ENCODE measurements at places on chromosomes 7 and 10.

DNA sequence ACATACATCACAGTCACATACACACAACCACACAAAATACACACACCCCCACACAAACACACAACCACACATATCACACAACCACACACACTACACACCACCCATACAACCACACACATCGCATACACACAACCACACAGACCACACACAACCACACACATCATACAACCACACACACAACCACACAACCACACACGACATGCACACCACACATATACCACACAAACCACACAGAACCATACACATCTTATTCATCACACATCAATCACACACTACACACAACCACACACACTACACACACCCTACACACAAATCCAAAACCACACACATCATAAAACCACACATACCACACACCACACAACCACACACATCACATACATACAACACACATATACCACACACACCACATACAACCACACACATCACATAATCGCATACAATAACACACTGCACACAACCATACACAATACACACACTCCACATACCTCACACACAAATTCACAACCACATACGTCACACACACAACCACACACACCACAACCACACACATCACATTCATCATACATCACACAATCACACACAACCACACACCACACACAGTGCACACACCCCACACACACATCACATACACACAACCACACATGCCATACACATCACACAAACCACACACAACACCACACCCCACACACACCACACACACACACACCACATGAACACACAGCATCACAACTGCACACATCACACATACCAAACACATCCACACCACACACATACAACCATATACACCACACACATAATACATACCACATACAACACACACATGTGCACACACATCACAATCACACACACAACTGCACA lies 30.4 kb downstream of the GPRIN2 start:
- DNase-seq, result no peak

DNA sequence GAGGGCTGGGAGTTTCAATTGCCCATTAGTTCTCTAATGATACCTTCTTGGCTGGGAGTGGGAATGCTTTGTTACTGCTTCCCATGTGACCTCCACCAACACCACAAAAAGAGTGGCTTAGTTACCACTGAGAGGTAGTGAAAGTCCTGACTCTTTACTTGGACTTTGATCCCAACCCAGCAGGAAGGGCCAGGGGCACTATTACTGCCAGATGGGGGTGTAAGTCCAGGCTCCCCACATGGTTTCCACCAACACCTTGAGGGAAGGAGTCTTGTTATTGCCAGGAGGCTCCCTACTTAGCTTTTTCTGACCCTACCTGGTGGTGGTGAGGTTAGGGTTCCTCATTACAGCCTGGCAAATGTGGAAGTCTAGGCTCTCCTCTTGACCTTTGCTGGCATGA lies 11.4 kb downstream of the GGCT start:
- DNase-seq, result no peak

DNA sequence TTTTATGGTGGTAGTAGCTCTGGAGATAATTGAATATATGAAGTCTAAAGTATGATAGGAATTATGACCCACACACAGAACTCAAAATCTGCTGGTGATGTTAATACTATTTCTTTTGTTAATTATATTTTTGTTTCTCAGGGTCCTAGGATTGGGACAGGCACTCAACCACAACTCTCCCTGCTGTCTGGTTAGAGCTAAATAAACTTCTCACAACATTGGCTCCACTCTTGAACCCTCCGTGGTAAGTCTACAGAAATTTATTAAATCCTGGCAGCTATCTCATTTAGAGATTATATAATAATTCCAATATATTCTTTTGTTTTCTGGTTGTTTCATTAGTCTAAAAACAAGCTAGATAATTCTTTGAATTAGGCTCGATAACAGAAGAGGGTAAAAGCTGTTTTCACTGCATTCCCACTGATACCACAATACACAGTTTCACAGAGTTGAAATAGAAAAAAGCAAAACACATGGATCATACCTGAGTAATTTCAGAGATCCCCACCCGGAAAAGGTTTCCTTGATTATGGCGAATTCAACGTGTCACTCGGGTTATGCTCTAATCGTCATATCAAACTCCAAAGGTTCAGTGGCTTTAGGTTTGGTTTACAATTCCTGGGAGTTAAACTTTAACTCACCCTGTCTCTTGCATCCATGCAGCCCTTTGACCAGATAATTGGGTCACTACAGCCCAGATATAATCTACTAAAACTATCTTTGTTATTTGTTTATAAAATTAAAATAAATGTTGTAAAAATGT lies at the start of gene A1CF:
Gene A1CF, minus strand, starts transcription at position 531 of the 763 bp plus-strand sequence. CDS start 25,687 bp downstream, outside the sequence.
- no peak for DNase-seq

GRCh38 chr7:94871132-94871531 lies 36.3 kb upstream of the PPP1R9A start:
- DNase-seq, result no peak

GRCh38 chr7:87318741-87319140 lies 26.7 kb upstream of the CROT start:
- no peak for DNase-seq

DNA sequence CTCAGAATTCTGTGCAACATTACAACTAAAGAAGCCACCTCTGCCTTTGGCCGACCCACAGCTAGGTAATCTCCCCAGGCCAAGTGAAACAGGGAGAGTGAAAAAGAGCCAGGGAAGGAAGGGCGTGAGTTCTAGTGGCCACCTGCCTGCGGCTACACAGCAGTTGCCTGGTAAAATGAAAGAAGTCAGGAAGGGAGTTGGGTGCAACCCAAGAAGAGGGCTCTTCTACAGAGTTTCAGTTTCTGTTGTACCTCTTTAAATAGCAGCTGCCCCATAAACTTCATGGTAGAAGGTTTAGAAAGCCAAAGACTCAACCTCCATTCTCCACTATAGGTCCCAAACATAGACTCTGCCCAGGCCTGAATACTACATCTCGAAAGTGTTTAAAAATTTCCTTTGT lies 76.2 kb upstream of the TMEM168 start:
- no peak for DNase-seq

DNA sequence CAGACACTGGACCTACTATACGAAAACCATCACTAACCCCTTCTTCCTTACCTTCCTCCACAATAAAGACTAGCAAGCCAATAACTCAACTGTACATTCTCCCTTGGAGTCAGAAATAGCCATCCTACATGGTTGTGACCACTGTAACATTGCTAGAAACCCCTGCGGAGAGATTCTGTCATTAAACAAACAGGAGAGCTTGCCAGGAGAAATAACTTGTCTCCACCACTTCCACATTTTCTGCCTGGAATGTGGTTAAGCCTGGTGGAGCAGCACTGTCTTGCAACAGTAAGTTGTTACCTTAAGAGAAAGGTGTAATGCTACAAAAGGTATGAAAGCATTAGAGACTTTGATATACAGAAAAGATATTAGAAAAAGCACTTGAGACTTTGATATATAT lies 45.8 kb downstream of the THSD7A start:
- peak; percentile 86 for DNase-seq

DNA sequence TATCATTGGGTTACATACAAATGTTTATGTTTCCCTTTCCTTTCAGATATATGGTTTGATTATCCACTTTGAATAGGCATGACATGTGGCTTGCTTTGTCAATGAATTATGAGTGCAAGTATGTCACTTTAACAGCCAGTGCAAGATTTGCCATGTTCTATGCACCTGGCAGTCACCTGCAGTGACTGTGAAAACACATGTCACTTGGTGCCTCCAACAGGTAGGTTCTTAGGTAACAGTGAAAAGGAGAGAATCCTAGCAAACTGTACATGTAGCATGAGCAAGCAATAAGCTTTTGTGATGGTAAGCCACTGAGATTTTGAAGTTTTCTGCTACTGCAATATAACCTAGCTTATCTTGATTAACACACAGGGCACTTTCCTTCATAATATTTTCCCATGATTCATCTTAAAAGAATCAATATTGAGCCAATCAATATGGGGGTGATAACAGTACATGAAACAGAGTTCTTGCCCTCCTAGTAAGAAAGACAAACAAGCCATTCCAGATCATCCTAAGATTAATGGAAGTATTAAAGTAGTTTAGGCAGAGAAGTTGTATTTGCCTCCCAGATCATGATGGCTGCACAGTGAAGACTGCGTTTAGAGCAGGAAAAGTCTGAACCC lies 7.9 kb upstream of the RALA start:
- DNase-seq, result no peak

- DNase-seq, result peak; percentile 76
Measured at GRCh38 chr10:30493609-30494530, 59.9 kb downstream of the MAP3K8 start.

GRCh38 chr7:110839866-110840265 lies 251.1 kb upstream of the LRRN3 start:
- peak; percentile 52 for DNase-seq

- DNase-seq, result no peak
Measured at GRCh38 chr7:114422507-114423501, 8.2 kb downstream of the FOXP2 start.

DNA sequence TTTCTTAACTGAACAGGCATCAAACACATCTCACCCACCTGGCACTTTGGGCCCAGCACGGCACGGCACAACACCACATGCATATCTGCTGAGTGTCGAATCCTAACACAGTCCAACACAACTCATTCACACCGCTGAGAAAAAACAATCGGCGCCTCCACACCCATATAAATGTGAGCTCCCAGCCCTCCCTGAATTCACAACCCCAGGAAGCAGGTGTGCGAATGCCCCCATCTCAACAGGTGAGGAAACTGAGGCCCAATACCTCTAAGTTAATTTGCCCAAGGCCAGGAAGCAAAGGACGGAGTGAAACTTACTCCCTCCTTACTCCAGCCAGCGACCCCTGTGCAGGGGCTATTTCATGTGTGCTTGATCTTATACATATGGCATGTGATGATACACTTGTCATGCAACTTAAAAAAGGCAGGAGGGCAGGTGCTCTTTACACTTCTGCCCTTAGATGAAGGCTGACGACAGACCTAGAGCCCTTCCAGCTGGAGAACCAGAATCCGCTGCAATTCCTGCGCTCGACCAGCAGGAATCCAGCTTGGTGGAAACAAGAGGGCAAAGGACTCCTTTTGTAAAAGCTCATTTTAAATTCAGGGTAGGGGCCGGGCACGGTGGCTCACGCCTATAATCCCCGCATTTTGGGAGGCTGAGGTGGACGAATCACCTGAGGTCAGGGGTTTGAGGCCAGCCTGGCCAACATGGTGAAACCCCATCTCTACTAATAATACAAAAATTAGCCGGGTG lies 116.0 kb downstream of the LARP4B start:
- no peak for DNase-seq

DNA sequence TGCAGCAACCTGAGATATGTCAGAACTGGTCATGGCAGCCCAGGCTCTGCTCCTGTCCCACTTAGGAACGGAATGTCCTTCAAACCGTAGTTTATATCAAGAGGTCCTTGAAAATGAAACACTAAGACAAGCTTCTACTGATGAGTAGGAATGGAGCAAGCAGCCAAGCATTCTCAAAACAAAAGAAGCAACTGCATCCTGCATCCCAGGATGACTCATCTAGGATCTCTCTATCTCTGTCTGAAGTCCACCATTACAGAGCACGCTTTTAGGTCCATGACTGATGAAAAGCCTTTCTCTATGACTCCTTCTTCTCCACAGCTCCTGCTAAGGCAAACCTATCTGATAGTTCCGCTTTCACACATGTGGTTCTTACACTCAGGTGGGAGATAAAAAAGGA lies 16.3 kb downstream of the MBL2 start:
- no peak for DNase-seq

- DNase-seq, result peak; percentile 67
Measured at GRCh38 chr7:82740246-82740848, 296.8 kb upstream of the CACNA2D1 start.

DNA sequence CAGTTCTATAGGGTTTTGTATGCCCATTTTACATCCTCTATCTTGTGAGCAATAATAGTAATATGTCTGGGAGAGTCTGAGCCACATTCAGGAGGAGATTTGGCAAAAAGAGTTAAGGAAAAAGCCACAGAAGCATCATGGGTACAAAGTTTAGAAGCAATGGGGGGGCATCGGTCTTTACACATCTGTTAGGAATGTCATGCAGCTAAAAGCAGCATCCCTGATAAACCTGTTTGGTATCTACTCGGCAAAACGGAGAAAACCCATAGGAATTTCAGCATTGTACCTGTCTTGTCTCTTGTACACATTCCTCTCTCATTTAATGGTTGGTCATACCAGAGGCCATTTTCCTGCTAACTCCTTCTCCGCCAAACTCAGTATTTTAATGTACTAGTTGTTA lies 12.5 kb upstream of the HERPUD2 start:
- peak; percentile 56 for DNase-seq

GRCh38 chr10:35398355-35398754 lies 62.0 kb downstream of the CCNY start:
- no peak for DNase-seq

GRCh38 chr10:121681997-121682687 lies 83.9 kb upstream of the FGFR2 start:
- no peak for DNase-seq

DNA sequence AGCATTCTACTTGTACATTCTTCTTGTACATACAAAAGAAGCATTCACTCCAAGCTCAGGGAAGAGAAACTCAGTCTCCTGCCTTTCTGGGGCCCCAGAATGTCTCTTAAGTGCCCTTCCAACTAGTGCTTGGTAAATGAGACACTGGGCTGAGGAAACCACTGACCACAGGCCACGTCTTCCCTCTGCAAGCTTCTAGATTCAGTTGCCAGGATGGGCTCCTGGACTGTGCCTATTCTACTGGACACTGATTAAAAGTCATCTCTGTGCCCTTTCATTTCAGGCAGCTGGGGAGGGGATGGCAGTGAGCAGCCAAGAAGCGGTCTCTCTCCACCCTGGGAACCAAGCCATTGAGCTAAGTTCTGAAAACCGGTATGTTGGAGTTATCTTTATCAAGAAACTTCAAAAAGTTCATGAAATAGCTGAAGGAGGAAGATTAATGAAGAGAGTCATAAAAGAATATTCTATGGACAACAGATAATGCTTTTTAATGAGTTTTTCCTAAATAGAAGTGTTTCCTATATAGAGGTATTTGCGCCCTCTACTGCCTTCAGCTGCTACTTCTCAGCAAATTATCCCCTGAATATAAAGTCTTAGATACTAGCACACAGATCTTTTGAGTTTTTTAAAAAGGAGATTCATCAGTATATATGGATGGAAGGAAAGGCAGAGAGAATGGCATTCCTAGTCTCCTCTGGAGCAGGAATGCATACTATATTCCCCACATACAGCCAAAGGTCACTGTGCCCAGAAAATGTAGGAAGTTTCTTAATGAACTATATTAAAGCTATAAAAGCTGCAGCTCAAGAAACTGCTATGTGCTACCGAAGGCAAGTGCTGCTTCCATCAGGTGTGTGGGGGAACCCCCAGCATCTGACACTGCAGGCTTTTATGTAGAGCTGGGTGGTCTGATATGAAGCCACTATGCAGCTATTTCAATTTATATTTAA lies 8.4 kb upstream of the IFIT1B start:
- peak; percentile 45 for DNase-seq

DNA sequence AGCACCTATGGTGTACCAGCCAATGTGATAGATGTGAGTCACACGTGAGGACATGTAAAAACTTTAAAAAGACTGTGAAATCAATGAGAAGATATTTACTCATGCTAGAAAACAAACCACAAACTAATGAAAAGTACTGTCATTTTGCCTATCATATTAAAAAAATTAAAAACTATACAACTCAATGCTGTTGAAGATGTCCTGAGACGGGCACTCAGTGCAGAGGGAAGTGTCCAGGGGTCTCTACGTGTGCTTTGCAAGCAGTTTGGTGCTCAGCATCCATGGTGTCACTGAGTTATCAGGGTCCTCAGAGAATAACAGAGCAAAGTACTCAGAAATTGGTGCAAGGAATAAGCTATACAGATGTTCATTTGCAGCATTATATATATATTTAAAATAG lies 162.3 kb downstream of the HECW1 start:
- DNase-seq, result no peak

Data from fibroblast of skin of back (primary cell).